Neural crest cell (in vitro differentiated cells): ENCODE measurements at places on chromosomes 1 and 21.
A peak's percentile ranks its signal among the peaks of the same experiment; 100 is the strongest.

- DNase-seq, result no peak
Measured at GRCh38 chr21:38544661-38545060, 46.4 kb upstream of the ERG start.

- DNase-seq, result no peak
Measured at GRCh38 chr1:39572379-39573096, 4.1 kb downstream of the PABPC4 start.

DNA sequence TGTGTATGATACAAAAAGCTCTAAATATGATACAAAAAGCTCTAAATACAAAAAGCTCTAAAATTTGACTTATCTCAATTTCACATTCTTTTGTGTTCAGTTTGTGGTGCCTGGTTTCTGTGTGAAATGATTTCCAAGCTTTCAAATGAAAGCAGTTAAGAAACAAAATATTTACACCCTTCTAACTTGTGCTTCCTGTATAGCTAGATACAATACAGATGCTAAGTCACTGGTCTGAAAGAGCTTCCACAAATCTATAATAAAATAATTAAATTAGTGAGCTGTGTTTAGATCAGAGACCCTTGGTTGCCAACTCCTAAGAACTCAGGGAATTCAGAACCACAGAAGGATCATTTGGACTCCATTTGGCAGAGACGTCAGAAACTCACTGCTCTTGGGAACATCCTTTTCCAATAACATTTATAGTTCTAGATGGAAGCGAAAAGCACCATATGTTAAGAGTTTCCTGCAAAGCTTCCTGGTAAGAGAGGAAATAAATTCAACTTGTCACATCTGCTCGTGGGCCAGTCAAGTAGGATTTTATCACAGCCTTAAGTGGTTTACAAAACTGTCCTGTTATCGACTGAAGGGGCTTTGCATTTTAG lies 1079.1 kb downstream of the ADGRL2 start:
- no peak for DNase-seq

DNA sequence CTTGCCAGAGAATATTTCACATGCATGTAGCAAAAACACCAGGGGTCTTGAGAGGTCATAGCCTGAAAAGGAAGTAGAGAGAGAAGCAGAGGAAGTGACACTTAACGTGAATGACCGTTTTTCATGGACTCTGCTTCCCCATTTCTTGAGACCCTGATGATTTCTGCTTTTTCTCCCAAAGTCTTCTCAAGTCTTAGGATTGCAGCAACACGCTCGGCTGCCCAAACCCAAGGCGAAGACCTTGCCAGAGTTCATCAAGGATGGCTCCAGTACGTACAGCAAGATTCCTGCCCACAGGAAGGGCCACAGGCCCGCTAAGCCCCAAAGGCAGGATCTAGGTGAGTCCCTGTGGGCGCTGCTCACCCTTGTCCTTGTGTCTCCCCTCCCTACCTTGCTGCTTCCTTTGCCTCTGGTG lies 12.8 kb downstream of the THEMIS2 start:
- no peak for DNase-seq

- no peak for DNase-seq
Measured at GRCh38 chr1:158813164-158813563, 18.0 kb upstream of the MNDA start.

DNA sequence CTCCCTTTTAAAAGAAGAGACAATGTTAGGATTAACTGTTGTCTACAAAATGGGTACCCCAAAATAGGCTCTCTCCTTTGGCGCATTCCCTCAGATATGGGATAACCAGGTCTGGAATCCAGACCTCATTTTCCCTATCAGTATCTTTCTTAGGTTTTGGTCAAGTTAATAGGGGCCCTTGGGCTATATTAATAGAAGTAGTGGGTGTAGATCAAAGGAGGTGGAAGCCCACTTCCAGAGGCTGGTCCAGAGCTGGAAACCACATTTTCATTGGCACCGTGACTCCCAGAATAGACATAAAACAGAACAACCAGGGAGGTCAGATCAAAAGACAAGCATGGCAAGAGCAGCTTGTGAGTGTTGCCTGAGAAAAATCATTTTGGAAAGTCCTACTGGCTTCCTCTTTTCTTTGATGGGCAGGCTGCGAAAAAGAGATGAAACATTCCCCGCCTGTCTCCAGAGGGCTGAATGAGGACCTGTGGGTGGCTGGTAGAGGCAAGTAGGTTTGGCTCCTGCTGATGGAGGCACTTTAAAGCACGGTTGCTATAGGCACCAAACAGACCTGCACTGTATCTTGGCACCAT lies 25.8 kb upstream of the KIF21B start:
- no peak for DNase-seq

DNA sequence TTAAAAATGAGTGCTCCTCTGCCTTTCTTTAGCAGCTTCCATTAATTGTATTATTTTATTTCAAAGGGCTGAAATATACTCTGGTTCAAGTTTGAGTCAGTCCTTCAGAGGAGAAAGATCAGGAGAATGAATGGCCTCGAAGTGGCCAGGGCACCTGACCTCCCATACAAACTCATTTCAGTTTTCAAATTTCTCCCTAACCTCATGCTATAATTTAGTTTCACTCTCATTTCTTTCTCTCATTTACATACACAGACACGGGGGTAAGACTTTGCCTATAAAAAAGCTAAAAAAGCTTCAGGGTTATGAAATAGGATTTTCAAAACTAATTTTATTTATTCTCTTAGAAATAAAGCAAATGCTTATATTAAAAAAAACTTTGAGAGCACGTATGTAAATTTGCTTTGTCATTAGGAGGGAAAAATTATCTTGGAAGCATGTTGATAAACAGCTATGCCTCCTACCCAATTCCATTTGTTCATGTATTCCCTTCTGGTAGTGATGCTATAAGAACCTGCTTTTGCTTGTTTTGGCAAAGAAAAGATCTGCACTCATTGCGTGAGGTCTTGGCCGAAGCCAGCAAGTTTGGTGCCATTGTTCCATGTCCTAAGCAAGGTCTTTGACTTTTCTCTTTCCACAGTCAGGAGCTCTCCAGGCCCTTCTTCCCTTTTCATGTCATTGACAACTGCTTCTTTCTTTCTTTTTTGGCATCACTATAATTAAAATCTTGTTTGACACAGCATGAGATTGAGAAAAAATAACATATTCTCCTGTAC lies 80.4 kb upstream of the LRRC53 start:
- no peak for DNase-seq

- no peak for DNase-seq
Measured at GRCh38 chr1:202198366-202198724, 4.7 kb downstream of the LGR6 start.

GRCh38 chr1:81664341-81664740 lies 136.4 kb upstream of the ADGRL2 start:
- no peak for DNase-seq

GRCh38 chr1:99177465-99177864 lies 86.8 kb upstream of the PLPPR4 start:
- DNase-seq, result no peak

GRCh38 chr21:42545317-42545716 lies 31.7 kb downstream of the SLC37A1 start:
- no peak for DNase-seq

- no peak for DNase-seq
Measured at GRCh38 chr1:57784356-57784755, 360.5 kb upstream of the DAB1 start.

DNA sequence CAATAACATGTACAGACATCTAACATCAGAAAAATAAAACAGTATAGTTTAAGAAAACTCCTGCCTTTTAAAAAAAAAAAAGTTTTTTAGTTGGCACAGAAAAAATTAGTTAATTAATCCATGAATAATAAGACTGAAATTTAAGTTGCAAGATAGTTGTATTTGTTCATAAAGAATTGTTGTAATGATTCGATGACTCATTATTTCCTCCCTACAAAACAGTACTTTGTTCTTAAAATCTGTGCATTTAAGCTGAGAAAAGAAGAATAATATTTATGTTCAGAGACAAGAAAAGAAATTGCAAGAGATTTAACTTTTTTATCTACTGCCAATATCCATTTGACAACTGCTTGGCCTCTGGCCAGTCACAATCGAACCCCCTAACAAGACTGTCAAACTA lies 894.7 kb downstream of the ADGRL2 start:
- no peak for DNase-seq

- no peak for DNase-seq
Measured at GRCh38 chr1:217871955-217872354, 240.8 kb downstream of the SPATA17 start.

DNA sequence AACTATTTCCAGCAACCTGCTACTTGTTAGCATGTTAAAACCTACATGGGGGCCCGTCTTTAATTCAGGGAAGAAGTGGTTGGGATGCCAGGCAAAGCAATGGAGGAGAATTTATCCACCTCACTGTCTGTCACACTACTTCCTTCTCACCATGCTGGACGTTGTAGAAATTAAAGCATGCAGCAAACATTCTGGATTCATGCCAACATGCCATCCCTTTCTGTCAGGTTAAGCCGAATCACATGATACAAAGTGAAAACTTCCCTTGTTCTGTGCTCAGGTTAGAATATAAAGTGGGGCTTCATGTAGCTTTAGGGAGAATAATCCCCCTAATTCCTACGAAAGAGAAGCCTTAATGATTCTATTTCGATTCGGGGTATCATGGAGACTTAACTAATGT lies 95.5 kb downstream of the ERG start:
- DNase-seq, result no peak

DNA sequence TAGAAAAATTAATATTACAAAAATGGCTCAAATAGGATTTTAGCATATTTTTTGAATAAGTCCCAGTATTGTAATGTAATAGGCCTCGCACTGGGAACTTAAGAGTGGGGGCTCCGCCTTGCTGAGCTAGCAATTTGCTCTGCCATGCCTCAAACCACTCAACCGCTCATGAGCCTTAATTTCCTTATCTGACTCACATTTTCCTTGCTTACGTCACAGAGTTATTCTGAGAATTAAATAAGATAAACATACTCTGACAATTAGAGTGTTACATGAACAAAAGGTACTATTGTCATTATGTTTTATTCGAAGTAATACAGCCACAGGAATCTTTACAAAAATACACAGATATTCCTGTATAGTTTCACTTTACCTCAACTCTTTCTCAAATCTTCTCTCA lies 108.1 kb downstream of the SLC44A5 start:
- DNase-seq, result no peak

DNA sequence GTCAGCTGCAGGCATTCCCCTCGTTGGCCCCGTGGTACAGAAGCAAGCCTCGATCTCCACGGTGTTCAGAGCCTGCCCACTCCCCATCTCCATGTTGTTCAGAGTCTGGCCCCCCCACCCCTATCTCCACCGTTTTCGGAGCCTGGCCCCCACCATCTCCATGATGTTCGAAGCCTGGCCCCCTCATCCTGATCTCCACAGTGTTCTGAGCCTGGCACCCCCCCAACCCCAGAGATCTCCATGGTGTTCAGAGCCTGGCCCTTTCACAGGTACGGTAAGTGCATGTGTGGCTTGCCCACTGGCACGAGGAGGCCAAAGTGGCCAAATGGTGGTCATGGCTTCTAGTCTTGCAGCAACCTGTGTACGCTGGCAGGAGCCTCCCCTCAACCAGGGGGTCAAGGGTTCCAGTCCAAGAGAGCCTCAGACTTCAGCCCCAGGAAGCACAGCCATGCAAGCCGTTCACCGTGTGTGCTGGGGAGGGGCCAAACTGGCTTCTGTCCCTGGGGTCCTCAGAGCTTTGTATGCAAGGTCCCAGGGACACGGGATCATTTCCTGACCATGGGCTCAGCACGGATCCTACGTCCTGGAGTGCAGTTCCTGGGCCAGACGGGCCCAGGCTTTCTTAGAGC lies 13.3 kb upstream of the PCBP3 start:
- no peak for DNase-seq

GRCh38 chr1:228517655-228518054 lies 30.5 kb downstream of the RNF187 start:
- DNase-seq, result no peak

DNA sequence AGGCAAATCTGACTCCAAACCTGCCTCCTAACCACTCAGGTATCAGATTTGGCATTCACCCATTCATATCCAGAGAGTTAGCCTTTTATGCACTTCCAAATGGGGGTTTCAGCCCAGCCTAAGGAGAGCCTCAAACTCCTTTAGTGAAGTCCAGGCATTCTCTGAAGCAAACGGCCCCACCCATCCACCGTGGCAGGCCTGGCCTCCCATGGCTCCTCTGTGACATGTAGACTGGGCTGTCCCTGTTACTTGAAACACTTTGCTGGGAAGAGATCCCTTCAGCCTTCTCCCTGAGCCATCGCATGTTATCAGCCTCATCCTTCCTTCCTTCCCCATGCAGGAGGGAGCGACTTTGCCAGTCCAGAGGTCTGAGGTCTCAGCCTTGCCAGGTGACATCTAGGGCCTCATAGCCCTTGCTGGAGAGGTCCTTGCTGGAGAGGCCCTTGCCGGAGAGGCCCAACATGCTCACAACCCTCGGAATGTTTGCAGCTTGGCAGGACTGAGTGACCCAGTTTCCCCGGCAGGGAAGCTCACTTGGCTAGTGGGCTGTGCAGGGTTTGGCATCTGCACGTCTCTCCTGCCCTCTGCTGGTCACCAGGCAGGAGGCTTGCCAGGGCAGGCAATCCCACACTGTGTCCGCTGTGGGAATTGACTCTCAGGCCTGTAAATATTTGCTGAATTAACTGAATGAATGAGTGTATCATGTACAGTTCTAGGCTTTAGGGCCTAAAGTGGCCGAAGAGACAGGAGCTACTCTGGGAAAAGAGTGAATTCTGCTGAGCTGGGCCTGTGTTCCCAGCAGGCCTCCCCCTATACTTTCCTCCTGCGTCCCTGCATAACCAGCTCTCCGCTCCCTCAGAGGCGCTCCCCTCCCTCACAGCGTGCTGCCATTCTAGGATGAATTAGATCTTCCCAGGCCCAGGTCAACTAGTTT lies 26.7 kb upstream of the RBM15 start:
- DNase-seq, result peak; percentile 71

GRCh38 chr21:15624646-15625045 lies 105.1 kb upstream of the USP25 start:
- no peak for DNase-seq

GRCh38 chr1:113804421-113805255 lies 7.6 kb downstream of the RSBN1 start:
- DNase-seq, result no peak

- DNase-seq, result no peak
Measured at GRCh38 chr1:91569411-91570119, 68.9 kb downstream of the CDC7 start.

DNA sequence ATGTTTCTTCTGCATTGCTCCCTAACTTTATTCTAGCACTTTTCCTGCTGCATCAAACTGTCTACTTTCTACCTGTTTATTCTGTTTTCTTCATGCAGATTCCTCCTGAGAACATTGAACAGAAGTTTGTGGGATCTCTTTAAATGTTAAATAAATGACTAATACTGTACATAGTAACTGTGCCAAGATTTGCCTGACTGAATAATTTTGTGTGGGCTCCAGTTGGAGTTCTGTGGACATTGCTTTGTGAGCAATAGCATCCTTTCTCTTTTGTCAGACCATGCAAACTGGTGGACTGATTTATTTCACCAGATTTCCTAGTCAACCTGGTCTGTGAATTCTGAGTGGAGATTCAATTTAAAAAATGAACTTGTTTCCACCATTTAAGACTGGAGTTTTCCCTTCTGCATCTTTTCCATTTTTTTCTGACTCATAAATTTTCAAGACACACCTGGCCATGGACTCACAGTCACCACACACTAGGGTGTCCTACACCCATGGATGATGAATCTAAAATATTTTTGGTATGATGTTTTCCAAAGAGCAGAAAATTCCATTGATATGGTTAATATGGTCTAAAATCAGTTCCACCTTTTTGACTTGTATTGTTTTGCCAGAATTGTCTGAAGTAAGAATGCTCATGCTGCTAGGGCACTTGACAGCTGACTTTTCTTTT lies 140.7 kb upstream of the SPAG17 start:
- DNase-seq, result no peak
